ENCODE measurements at places on chromosomes 3 and 15.

DNA sequence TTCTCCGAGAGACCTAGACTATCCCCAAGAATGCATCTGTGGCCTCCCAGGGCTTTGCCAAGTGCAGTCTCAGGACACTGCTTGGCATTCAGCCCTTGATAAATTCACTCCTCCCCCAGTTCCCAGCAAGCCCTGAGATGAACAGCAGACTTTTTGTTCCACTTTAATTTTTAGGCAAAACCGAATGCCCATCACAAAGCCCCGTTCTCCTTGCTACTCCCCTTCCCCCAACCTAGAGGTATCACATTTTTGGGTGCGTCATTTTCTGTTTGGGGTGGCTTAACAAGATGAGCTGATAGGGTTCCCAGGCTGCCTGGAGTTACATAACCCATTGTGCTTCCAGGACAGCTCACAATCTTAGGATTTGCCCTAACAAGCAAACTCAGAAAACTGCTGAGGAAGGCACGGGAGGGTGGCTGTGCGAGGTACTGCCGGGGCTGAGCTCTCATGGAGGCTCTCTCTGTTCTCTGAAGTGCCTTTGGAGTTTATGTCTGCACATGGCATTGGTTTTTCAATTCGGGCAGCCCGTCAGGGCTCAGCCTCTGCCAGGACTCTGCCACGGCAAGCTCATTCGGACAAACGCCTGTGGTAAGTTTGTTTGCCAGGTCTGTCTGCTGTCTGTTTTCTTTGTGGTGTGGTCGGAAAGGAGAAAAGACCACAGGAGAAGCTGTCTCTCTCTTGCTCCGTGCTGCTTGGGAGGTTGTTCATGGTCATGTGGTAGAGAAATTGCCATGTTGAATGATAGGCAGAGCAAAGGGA, at the start of gene TRAK1:
TSS of gene TRAK1 (plus strand) at position 385 of the 759 bp plus-strand sequence. CDS start at position 498, 113 bp downstream.
- DNase-seq = no peak

DNA sequence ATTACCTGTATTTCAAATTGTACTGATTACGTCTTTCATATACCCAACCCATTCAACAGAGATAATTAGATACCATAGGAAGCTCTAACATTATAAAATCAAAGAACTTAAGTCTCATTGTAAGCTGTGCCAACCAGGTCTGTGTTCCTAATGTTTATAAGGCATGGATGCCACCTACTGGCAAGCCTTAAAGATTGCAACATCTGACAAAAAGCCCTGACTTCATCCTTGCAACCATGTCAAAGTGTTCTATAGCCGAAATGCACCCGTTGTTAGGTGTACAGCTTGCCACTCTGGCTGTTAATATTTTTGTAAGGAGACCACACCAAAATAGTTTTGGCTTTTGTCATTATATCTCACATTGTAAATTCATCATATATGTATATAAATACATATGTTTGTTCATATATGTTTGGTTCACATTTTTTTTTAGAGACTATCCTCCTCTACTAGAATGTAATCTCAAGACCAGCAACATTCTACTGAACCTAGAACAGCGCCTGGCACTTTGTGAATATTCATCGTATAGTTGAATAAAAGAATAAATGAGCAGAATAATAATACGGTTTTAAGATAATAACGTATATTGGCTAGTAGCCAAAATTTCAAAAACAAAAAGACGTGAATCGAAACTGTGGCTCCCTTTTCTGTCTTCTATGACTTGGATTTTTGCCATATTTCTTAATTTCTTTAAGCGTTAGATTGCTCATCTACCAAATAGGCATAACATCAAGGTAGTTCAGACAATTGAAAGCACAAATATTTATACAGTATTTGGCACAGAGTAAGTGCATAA, 258.1 kb downstream of the TBL1XR1 start:
- no peak for DNase-seq

GRCh38 chr3:152100491-152101132, 168.1 kb upstream of the MBNL1 start:
- no peak for DNase-seq

- DNase-seq = no peak
Measured at GRCh38 chr15:58420579-58421043, 11.2 kb upstream of the LIPC start.

DNA sequence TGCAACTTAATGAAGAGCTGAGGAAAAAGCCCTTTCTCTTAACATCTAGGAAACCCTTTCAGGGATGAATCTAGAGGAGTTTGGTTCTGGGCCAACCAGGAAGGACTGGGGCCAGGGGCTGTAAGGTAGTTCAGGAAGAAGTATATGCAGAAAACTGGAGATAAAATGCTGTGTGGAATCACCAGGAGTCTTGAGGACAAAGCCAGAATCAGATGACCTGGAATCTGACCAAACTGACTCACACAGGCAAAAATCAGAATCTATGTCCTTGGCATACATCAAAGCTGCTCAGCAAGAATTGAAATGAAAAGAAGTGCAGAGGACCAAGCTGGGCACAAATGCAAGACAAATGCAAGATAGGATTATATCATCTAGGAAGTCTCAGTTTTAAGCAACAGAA, 59.4 kb upstream of the ATP2C1 start:
- DNase-seq = no peak

- no peak for DNase-seq
Measured at GRCh38 chr3:71026634-71027578, 556.6 kb downstream of the FOXP1 start.

DNA sequence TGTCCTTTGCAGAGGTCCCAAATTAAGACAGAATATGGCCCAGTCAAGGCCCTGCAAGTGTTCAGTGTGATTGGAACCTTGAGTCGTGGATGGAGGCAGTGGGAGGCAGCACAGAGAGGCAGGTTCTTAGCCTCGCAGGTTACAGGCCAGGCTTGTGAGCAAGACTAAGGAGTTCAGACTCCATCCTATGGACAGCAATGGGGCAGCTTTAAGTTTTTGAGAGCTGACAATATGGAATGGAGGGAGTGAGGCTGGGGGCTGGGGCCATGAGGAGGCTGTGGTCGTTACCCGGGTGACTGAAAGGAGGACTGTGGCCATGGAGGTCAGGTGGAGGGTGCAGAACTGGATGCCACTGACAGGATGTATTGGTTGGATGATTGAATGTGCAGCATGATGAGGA, 74.1 kb upstream of the PRR23C start:
- no peak for DNase-seq

DNA sequence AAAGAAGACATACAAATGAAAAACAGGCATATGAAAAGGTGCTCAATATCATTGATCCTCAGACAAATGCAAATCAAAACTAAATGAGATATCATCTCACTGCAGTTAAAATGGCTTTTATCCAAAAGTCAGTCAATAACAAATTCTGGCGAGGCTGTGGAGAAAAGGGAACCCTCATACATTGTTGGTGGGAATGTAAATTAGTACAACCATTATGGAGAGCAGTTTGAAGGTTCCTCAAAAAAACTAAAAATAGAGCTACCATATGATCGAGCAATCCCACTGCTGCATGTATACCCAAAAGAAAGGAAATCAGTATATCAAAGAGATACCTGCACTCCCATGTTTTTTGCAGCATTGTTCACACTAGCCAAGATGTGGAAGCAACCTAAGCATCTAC, 165.8 kb downstream of the PLCL2 start:
- DNase-seq = no peak

GRCh38 chr15:92092289-92093105, 239.0 kb downstream of the SLCO3A1 start:
- DNase-seq = no peak

DNA sequence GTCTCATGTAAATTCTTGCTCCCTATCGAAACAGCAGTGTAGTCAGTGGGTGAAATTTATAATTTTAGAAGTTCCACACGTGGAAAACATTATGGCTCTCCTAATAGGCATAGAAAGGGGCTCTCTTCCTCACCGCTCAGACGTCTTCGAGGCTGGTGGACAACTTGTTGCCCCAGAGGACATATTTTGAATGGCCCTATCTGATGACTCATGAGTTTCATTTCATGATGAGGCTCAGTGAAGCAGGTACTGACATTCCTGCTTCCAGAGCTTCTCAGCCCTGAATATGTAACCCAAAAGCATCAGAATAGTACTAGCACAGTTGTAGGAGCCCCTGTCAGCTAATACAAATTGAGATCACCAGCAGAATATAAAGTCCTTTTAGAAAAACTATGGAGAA, 117.9 kb downstream of the HERC1 start:
- no peak for DNase-seq

GRCh38 chr3:146903927-146904326, 298.8 kb upstream of the PLSCR5 start:
- no peak for DNase-seq

GRCh38 chr15:27248251-27248650, 277.3 kb downstream of the GABRG3 start:
- no peak for DNase-seq

GRCh38 chr3:107356706-107357105, 20.5 kb upstream of the CCDC54 start:
- DNase-seq = no peak

DNA sequence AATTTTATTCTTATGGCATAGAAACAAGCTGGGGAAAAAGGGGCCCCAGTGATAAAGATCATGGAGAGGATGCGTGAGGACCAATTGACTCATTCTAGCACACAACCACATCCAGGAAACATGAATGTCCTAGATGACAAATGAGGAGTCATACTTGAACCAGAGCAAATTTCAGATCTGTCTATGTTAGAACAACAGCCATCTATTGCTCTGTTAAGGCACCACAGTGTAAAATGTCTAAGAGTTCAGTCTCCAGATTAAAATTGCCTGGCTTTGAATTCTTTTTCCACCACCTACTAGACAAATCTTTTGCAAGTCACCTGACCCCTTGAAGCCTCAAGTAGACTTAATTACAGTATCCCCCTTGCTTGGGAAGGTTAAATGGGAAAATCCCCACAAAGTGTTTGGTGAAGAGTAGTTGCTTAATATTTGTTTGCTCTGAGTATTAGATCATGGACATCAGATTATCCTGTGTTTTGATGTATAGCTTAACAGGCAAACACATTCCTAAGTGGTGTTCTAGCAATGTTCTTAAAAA, 258.7 kb upstream of the TGFBR2 start:
- DNase-seq = no peak

DNA sequence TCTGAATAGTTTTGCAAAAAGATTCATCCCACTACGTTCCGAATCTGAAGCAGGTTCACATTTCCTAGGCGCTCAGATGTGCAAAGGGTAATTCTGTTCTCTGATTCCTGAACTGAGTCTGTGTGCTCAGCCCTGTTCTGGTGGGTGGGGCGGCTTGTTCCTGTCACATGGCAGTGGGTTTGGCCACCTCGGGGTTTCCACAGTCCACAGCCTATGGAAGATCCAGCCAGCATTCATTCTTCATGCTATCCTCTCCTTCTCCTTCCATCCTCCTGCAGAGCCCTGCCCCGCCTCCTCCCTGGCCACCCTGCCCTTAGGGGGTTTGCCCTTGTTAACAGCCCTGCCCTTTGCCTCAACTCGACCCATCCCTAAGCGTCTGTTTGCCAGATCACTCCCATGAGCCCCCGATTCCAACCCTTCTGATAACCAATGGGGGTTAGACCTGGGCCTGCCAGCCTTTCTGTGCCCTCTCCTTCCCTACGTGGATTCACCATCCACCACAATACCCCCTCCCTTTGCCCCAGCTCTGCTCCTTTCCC, 31.0 kb downstream of the PRR20G start:
- no peak for DNase-seq

DNA sequence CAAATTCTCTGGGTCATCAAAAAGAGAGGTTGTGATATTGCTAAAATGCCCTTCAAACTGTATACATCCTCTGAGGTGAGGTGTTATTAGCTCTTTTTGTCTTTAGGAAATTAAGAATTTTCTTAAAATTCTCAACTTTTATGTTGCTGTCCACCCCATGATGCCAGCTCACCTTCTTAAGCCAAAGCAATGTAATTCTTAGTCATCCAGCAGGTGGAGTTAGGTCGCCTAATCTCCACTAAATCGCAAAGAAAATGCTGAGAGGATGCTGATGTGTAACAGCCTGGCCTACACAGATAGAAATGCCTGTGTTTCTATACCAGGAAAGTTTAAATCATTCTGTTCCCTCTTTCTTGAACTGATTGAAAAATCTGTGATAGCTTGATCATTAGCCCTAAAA, 770.2 kb upstream of the ALCAM start:
- no peak for DNase-seq

DNA sequence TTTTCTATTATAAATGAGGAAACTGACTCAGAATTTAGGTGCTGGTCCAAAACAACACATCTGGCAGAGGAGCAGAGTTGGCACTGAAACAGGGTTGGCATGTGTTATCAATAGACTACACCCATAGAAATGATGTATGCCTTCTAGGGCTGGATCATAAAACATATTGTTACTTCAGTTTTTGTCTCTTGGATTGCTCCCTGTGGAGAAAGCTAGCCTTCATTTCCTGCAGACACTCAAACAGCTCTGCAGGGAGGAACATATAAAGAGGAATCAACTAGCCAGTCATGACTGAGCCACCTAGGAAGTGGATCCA, 507 bp upstream of the MRPL3 start:
- DNase-seq = no peak

DNA sequence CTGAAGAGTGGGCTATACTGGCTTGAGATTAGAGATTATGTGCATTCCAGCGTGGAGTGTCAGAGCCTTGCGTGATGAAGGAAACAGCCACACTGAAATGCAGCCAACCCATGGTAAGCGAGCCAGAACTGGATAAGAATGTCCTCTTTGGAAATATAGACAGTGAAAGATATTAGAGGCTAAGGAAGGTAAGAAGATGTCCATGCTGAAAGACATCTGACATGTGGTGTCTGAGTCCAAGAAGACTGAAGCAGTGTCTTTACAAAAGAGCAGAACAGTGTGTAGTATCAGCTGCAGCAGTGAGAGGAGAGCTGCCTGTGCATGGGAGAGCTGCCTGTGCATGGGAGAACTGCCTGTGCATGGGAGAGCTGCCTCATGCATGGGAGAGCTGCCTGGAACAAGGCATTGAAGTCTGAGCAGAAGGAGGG, 672.2 kb downstream of the DIPK2A start:
- no peak for DNase-seq

GRCh38 chr15:38252481-38253350, at the start of gene SPRED1:
Gene SPRED1, plus strand, starts transcription at chr15:38252836. Its CDS starts 350 bp downstream, at chr15:38253186.
- peak; percentile 3 for DNase-seq

DNA sequence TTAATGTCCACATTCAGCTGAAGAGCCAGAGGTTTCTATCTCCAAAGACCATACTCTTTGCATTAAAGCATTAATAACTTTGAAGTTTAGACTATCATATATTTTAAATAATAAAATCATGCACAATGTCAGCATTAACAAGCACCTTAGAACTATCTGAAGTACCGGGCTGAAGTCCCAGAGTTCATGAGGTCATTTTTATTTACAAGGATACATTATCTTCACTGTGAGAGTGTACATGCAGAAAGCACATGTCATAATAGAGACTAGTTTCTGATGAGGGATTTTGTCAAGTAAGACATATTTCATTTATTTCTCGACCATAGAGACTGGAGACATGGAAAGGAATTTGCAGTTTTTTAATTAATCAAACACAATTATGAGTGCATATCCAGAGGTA, 52.4 kb upstream of the SI start:
- no peak for DNase-seq

DNA sequence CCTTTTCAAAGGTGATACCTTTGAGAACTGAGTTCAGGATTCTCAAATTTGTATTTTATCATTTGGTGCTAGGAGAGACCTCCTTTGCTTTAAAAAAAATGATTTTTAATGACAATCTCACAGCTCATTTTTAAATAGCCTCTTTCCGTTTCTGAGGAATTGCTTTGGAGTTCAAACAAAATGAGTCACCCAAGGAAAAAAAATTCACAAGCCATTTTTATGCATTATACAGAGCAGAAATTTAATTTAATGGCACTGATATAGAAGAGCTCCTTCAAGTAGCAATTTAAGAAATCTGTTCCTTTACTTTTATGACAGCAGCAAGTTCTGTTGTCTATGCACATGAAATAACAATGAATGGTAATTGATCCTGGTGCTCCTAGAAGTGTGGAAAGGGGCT, 337.9 kb upstream of the KCNMB2 start:
- DNase-seq = no peak

- no peak for DNase-seq
Measured at GRCh38 chr3:72009851-72010443, 225.0 kb upstream of the PROK2 start.

Measured in stimulated activated CD8-positive, alpha-beta memory T cell treated with anti-CD3 and anti-CD28 coated beads, Interleukin-15, amount 100 ng/mL, for 24 hours (primary cell).